ENCODE measurements at places on chromosomes 1 and 21.

DNA sequence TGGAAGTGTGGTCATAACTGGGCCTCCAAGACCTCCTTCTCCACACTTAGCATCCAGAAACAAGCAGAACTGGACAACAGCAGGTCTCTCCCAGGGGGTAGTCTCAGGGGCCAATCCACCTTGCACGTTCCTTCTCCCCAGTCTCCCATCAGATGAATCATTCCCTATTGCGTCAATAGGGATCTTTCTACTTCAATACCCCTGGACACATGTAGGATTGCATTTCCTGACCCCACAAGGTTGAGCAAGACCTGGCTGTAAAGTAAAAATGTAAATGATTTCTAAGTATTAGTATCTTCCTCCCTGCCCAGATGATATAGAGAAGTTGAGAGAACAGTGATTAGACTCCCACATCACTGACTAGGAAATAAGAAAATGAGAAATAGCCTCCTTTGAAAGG, 224.5 kb upstream of the CSF3R start:
- DNase-seq: no peak

- DNase-seq: no peak
These were observed 25.9 kb downstream of the GIPC2 start for GRCh38 chr1:78071696-78072095.

- no peak for DNase-seq
These were observed 38.6 kb upstream of the POFUT2 start for GRCh38 chr21:45326169-45326851.

DNA sequence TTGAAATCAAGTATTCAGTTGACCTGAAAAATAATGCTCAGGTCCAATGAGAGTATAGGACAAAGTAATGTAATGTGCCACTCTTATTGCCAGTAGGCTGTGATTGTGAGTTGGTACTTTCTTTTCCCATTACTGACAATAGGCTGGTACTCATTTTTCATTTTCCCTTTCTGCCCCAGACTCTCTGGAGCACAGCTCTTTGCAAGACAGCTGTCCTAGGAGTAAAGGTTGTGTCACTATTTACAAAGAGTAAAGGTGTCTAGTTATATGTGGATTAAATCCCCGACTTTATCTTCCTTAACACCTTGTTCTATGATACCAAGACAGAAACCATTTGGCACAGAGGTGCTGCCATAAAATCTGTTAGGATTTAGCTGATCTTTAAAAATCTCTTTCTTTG, 32.3 kb upstream of the RASAL2 start:
- no peak for DNase-seq

GRCh38 chr1:228082918-228083870, 686 bp downstream of the ARF1 start:
- DNase-seq: peak; percentile 57

GRCh38 chr1:166185526-166185925, 18.7 kb upstream of the FAM78B start:
- no peak for DNase-seq

All from GM19239 (cell line).